Fibroblast of skin of abdomen (primary cell): ENCODE measurements at places on chromosomes 6 and 20.

DNA sequence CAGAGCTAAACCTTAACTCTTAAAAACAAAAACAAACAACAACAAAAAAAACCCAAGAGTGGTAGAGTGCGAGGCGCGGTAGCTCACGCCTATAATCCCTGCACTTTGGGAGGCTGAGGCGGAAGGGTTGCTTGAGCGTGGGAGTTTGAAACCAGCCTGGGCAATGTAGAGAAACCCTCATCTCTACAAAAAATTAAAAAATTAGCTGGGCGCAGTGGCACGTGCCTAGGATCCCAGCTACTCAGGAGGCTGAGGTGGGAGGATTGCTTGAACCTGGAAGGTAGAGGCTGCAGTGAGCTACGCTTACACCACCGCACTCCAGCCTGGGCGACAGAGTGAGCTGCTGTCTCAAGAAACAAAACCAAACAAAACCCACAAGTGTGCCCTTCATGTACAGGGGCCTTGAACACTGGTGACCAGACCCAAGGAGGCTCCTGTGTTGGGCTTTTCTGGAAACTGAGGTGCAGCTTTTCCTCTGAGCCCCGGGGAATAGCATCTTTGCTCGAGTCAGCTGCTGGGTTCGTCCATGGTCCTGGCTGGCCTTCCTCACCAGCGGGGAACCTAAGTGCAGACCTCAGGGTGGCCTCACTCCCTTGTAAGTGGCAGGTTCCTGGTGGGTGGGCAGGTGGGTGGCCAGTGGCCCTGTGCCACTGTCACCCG is 39.9 kb downstream of the PYGB start:
- DNase-seq, result no peak

DNA sequence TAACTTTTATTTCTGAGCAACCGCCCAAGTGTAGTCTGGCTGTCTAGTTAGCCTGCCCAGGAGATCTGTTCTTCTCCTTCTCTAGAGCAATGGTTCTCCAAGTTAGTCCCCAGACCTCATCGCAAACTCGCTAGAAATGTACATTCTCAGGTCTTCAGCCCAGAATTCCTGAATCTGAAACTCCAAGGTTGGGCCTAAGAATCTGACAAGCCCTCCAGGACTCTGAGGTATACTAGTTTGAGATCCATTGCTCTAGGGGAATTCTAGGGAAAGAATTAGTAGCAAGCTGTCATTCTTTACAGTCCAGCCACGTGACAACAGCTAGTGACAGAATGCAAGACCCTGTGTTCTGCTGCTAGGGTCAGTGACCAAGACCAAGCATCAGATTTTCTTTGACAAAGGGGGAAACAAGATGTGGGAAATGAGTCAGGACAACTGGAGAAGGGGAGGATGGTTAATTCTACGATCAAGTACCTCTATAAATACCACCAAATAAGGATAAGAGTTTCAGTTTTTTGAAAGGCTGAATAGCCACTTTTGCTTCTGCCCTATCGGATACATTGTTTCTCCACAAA is 5.8 kb downstream of the UBE2V1 start:
- DNase-seq, result no peak

DNA sequence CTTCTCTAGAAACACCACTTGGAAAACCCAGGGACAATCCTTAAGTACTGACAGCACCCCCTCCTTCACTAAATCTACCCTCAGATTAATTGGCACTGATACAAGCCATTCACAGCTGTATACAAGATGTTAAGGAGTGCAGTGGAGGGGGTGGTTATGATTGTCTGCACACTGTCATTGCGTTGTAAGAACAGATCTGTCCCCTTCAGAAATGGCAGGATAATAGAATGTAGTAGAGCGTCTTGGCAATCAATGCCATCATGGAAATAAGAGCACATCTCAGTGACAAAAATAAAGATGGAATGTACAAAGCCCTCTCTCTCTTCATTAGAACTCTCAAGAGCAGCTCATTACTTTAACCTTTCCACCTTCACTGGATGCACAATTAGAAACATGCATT is 324.9 kb upstream of the TBX18 start:
- DNase-seq, result no peak

DNA sequence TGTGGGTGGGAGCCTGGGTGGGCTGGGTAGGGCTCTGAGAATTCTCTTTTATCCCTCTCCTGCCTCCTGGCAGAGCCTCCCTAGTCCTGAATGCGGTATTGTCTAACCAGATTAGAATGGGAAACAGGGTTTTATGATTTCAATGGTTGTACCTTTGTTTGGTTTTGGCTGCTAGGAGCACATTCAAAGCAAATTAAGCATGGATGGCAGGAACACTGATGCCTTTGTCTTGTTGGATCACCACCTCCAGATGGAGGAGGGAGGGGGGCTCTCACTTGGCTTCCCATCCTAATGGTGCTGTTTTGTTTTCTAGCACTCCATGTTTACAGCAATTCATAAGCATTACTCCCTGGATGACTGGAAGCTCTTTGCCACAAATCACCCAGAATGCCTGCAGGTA is 11.6 kb downstream of the GMPR start:
- DNase-seq, result no peak

DNA sequence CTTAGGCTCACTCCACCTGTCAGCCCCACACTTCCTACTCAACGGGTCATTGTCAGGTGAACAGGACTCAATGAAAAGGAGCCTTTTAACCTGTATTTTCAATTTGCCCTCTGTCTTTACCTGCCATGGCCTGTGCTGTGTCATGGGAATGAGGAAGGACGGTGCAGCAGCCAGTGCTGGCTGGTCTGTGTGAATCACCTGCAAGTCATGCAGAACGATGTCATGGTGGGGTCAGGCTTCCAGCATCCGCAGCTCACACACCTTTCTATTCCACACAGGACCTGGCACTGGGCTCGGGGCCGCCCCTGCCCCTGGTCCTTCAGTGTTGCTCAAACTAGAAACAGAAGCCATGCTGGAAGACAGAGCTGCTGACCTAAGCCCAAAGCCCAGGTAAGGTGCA is 188.7 kb upstream of the GMDS start:
- no peak for DNase-seq
